Body of pancreas (tissue), 4 donors: ENCODE measurements at places on chromosomes 5 and 9.

DNA sequence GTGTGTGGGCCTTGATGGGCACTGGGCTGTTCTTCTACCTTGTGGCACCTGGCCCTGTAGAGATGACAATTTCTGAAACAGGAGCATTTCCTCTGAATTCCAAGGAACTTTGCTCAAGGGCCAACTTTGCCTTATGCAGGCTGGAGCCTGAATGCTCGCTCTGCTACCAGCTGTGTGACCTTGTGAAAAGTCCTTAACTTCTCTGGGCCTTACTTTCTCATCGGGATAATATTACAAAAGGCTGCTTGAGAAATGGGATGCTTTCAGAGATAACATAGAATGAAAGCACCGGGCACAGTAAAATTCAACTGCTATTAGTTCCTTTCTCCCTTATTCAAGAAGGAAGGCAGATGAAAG lies 58.8 kb downstream of the GADD45G start:
- peak overlapping the region; percentile 88 for H3K27ac ChIP-seq
- DNase-seq = no peak
- H3K36me3 ChIP-seq = no peaks in the 10 kb centered on the region
- H3K4me3 ChIP-seq = no peak overlapping the region

GRCh38 chr9:120980951-120981350 lies 54.4 kb upstream of the TRAF1 start:
- H3K4me3 ChIP-seq = no peak overlapping the region
- DNase-seq = no peak
- no peaks in the 10 kb centered on the region for H3K27me3 ChIP-seq
- no peaks in the 10 kb centered on the region for H3K36me3 ChIP-seq
- no peak overlapping the region for H3K27ac ChIP-seq
- no peaks in the 10 kb centered on the region for H3K4me1 ChIP-seq

- H3K36me3 ChIP-seq = no peaks in the 10 kb centered on the region
- no peak for DNase-seq
- H3K27me3 ChIP-seq = no peaks in the 10 kb centered on the region
- peaks cover 7% of the 10 kb centered on the region for H3K4me1 ChIP-seq
Measured at GRCh38 chr5:35483780-35484179, 133.9 kb upstream of the SPEF2 start.

DNA sequence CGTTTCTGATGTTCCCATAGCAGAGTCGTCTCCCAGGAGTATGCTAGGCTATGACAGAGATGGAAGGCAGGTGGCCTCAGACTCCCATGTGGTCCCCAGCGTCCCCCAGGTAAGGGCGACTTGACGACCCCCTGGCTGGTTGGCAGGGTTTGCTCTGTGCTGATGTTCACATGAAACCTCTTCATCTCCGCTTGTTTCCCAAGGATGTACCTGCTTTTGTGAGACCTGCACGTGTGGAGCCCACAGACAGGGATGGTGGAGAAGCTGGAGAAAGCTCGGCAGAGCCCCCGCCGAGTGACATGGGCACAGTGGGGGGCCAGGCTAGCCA lies 108.3 kb downstream of the WNK2 start:
- H3K27ac ChIP-seq = no peak overlapping the region
- no peaks in the 10 kb centered on the region for H3K36me3 ChIP-seq
- no peak overlapping the region for H3K4me3 ChIP-seq
- DNase-seq = no peak
- H3K27me3 ChIP-seq = no peaks in the 10 kb centered on the region

GRCh38 chr5:160480652-160481051 lies 59.0 kb downstream of the PTTG1 start:
- no peak for DNase-seq
- H3K4me3 ChIP-seq = no peak overlapping the region
- no peaks in the 10 kb centered on the region for H3K27me3 ChIP-seq
